Amniotic stem cell (primary cell): ENCODE measurements at places on chromosomes 11 and 22.
A peak's percentile ranks its signal among the peaks of the same experiment; 100 is the strongest.

DNA sequence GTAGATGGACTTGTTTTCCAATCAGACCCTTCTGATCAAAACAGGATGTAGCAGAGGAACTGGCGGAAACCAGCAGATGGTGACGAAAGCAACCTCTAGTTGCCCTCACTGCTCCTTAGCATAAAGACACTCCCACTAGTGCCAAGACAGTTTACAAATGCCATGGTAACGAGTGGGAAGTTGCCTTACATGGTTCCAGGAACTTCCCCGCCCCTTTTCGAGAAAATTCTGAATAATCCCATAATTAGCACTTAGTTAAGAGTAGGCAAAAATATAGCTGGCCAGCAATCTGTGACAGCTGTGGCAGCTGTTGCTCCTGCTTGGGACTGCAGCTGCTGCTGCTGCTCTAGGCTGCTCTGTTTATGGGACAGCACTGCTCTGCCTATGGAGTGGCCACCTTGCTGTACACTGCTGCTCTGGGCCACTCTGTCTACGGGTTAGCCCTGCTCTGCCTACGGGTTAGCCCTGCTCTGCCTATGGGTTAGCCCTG, 33.4 kb upstream of the SORL1 start:
- DNase-seq: no peak

GRCh38 chr11:113204280-113204679, 110.1 kb upstream of the TTC12 start:
- no peak for DNase-seq

DNA sequence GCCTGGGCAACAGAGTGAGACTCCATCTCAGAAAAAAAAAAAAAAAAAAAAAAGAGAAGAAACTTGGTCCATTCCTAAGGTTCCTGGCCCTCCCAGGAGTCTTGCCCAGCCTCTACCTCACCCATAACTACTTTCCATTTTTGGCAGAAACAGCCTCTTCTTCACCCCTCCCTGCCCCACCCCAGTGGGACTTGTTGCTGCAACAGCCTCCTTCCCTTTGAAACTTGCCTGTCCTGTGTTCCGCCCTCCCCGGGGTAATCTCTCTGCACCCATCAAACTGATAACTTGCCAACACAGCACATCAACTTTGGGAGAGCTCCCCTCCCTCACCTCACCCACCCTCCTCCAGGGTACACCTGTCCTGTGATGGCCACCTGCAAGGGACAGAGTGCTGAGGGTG, 10.0 kb upstream of the FAM83F start:
- no peak for DNase-seq

DNA sequence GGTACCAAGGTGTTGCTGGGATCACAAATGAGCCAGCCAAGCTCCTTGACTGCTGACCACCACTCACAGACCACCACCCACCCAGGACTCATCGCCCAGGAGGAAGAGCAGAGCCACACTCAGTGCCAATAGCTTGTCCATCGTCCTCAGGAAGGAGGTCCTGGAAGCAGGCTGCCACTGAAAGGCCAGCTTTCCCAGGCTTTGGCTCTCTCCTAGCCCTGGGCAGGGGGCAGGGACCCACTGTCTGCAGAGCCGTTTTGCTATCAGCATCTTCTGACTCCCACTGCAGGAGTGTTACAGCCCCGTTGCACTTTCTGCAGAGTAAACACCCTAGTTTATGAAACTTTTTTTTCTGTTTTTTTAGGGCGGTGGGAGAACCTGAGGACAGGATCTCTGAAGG, 12.2 kb upstream of the ACRV1 start:
- no peak for DNase-seq

DNA sequence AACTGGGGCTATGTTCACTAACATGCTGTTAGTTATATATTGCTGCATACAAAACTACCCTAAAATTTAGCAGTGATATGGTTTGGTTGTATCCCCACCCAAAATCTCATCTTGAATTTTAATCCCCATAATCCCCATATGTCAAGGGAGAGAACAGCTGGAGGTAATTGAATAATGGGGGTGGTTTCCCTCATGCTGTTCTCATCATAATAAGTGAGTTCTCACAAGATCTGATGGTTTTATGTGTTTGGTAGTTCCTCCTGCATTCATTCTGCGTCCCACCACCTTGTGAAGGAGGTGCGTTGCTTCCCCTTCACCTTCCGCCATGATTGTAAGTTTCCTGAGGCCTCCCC, 10.0 kb upstream of the PATL1 start:
- no peak for DNase-seq

- DNase-seq: no peak
Measured at GRCh38 chr11:80451105-80451504, 1010.3 kb upstream of the TENM4 start.

DNA sequence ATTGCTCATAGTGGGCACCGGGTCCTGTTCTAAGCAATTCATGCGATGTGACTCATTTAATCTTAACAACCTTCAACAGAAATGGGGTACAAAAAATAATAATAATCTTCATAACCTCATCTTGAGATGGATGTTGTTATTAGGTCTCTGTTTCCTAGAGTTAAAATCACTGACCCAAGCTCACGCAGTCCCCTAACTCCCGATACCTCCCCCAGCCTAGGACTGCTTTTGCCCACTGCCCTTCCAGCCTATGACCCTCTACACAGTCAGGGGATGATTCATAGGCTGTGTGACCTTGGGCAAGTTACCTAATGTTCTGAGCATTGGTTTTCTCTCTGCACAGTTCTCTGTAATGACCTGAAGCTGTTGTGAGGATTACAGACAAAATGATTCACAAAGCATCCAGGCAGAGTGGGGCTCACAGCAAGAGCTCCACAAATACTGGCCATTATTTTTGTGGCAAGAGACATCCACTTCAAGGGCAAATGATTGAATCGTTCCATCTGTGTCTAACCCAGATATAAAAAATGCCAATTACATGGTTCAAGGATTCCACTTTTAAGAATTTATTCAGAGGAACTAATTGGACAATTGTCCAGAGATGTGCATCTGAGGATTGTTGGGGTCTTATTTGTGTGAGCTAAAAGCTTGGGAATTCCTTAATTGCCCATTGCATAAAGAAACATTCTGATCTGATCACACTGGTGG, 20.0 kb downstream of the MTFP1 start:
- no peak for DNase-seq

- DNase-seq: peak; percentile 60
Measured at GRCh38 chr11:95512177-95512576, 277.4 kb downstream of the FAM76B start.

DNA sequence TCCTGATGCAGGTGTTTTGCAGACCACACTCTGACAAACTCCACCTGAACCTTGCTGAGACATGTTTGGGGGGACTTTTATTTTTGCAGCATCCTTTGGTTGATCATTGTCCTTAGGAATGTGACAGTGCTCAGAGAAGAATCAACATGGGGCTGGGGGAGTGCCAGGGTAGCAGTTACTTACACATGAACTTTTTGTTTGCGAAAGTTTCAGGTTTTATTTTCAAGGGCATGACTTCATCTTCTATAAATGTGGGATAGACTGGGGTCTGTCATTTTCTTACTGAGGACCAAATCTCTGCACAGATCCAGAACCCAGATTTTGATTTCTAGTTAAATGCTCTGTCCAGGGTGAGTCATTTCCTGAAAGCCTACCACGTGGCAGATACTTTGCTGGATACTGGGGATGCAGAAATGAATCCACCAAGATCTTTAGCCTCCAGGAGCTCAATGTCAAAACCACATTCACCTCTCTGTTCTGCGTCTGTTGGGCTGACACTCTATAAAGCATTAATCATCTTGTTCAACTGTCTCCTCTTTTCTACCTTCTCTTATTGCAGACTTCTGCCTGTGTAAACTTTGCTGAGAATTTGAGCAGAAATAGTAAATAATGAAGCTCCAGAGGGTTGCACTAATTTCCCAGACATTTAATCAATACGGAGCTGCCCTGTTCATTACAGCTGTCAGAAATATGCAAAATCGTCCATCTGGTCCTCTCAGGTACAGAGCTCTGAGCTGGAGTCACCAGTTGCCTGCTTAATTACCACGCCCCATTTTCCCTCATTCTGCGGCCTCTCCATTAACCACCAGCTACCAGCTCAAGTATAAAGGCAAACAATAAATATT, 387.9 kb downstream of the MIAT start:
- no peak for DNase-seq

GRCh38 chr11:5689551-5689983, at the start of gene TRIM22:
TRIM22 (plus strand) TSS chr11:5689790; CDS start chr11:5696233, 6,443 bp downstream.
- DNase-seq: no peak

DNA sequence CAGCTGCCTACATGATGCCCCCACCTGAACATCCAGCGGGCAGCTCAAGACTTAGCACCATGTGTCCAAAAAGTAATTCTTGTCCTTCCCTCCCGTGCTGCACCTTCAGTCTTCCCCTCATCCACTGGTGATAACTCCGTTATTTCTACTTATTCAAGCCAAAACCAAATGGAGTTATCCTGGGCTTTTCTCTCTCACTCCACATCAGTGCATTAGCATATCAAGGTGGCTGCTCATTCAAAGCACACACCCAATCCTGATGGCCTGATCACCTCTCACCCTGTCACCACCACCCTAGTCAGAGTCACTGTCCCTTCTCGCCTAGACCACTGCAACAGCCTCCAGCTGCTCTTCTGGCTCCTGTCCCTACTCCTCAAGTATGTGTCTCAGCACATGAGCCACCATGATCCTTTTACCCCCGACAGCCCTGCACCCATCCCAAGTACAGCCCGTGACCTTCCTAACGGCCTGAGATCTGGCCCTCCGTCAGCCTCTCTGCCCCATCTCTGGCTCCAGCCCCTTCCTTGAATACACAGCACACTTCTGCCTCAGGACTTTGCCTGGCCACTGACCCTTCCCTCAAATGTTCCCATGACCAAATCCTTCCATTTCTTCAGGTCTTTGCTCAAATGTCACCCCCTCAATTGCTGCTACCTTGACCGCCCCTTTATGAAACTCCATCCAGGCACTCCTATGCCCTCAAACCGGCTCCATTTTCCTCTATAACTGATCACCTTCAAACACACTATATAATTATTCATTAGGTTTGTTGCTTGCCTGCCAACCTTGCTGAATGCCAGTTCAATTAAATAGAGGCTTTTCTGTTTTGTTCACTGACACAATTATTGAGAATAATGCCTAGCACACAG, 19.7 kb upstream of the SLC25A1 start:
- DNase-seq: no peak

GRCh38 chr22:46280063-46280817, 12.4 kb downstream of the TTC38 start:
- DNase-seq: no peak

DNA sequence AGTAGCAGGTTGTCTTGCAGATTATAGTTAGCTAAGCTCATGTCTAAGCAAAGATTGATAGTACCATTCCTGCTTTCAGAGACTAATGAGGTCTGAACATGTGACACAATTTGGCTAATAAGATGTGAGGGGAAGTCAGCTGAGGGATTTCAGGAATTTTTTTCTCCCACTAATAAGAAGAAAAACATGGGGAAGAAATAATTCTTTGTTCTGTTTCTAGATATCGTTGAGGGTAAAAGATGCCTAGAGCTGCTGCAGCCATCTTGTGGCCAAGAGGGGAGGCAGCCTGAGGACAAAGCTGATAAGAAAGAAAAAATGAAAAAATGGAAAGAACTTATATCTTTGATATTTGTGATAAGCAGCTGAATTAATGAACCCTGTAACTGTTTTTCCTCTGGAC, 1334.4 kb downstream of the LRRC4C start:
- DNase-seq: no peak

DNA sequence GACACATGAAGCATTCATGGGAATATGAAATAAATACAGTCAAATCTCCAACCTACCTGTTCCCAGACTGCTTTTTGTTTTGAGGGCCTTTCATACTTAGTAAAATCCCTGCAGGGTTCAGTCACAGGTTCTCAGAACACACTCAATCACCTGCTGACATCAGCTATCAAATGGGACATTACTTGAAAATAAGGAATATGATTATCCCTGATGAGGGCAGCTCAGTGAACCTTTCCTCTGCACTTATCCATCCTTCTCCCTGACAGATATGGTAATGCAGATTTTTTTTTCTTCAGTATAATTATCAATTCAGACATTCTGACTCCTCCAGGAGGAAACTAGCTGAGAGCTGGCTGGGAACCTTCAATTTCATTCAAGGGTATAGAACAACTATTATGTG, 1127.4 kb upstream of the CCDC90B start:
- no peak for DNase-seq

DNA sequence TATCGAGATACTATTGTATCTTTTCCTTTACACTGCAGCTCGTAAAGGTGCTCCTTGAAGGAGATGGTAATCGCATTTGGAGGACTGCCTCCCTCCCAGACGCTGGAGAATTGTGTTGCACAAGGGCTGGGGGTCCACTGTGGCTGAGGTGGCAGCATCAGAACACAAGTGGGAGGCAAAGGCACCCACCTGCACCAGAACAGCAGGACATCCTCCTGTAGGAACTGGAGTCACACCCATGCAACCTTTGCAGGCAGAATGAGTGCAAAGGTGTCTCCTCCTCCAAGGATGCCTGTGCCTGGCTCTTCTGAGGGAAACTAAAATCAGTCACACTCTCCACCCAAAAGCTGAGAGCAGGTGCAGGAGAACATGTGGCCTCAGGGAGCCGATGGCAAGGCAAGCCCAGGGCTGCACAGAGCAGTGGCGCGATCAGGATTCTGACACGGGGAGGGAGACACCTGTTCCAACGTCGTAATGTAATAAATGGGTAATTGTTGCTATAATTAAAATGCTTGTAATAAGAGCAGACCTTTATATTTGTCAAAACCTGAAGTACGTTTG, 1501.4 kb downstream of the TBC1D22A start:
- DNase-seq: no peak
